G401 (cell line): ENCODE measurements at places on chromosomes 6 and 20. TPM values are rescaled to one million over a fixed set of nuclear protein-coding genes. Genes with fewer than 3 reads are reported as not detected.

- DNase-seq = no peak
Measured at GRCh38 chr20:43849496-43850186, 65.0 kb upstream of the TOX2 start.

DNA sequence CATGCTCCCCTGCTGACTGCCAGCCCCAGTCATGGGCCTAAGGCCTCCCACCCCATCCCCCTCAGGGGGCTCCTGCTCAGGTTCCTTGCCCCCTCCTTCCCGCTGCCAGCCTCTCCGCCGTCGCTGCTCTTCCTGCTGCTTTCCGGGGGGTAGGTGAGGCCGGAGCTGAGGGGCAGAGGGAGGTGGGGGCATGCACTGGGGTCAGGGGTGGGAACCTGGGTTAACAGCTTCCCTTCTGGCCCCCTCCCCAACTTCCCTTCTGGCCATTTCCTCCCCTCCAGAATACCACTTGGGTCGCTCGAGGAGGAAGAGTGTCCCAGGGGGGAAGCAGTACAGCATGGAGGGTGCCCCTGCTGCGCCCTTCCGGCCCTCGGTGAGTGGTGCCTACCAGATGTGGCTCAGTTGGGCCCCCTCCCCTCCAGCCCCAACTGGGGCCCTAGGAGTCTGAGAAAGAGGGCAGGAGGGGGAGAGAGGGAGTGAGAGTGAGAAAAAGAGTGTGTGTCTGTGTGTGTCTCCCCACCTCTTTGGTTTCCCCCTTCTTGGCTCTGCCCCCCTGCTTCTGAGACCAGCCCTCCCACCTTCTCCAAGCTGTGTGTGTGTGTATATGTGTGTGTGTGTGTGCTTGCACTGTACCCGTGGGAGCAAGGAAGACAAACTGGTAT, 12.1 kb downstream of the SYNGAP1 start:
- DNase-seq = no peak

DNA sequence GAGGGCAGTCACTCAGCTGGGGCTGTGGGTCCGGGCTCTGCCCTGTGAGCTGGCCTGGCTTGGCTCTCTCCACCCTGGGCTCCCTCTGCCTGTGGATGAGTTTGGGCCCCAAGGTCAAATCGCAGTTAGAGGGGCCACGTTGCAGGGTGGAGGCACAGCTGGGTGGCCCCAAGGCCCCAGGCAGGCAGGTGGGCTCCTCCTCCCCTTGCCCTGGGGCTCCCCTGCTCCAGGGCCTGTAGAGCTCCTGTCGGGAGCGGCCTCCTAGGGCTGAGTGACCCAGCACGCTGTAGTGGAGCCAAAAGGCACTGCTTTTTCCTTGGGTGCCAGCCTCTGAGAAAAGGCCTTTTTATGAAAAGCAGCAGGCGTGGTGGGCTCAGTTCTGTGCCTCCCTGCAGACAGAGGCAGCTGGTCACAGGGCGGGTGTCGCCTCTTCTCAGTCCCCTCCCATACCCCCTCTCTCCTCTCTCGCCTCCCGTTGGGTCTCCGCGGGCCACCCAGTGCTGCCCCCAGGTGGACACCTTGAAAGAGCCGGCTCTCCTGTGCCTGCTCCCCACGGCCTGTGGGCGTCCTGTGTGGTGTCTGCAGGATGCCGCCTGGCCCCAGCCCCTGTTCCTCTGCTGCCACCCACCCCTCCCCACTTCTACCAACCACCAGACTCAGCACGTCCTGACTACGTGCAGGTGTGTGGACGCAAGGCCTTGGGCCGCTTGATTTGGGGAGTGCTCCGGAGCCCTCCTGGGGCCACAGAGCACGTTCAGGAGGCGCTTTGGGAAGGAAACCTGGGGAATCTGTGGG, 13.2 kb downstream of the SS18L1 start:
- DNase-seq = peak; percentile 78

HLA-DRA gene
- total RNA-seq = not detected in 2 replicates

FGD2 gene
- total RNA-seq = 0.55 and 1.2 TPM in 2 replicates

AIF1 gene
- total RNA-seq = 36.6 and 57.5 TPM in 2 replicates

B3GAT2 gene
- total RNA-seq = 0.07 and 0.43 TPM in 2 replicates
